ENCODE measurements at places on chromosomes 16 and 17.

DNA sequence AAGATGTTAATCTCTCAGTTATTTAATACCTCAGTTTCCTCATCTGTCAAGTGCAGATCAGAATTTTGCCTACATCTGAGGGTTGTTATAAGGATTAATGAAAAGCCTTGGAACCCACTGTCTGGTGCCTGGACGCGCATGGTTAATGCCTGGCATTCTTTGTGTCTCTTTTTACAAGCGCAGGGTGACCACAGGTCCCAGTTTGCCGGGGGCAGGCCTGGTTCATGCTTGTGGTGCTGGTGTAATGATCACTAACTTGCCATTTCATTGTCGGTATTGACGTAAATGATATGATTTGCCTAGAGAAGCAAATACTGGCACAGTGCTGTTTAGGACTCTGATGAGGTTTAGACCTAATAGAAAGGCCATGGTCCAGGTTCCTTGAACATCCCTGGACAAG is 23.1 kb downstream of the MRC2 start:
- DNase-seq: no peak

DNA sequence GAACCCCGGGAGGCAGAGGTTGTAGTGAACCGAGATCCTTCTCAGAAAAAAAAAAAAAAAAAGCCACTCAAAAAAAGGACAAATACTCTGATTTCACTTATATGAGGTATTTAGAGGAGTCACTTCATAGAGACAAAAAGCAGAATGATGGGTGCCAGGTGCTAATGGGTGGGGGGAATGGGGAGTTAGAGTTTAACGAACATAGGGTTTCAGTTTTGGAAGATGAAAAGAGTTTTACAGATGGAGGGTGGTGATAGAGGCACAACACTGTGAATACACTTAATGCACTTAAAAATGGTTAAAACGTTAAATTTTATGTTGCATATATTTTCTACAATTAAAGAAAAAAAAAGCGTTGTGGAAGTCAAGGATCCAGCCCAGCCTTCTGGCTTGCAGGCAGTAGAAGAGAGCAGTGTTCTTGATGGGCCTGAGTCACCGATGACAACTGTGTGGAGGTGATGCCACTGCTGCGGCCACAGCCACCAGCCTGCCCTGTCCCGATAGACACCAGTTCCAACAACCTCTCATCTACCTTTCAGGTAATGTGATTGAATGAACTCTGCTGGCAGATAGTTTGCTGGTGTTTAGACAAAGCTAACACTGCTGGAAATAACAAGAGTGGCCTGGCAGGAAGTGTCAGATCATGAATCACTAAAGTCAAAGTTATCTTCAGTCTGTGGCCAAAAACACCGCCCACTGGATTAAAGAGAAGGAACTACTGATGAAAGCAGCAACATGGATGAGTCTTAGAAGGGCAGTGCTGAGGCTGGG is 49.9 kb upstream of the COX10 start:
- DNase-seq: no peak

DNA sequence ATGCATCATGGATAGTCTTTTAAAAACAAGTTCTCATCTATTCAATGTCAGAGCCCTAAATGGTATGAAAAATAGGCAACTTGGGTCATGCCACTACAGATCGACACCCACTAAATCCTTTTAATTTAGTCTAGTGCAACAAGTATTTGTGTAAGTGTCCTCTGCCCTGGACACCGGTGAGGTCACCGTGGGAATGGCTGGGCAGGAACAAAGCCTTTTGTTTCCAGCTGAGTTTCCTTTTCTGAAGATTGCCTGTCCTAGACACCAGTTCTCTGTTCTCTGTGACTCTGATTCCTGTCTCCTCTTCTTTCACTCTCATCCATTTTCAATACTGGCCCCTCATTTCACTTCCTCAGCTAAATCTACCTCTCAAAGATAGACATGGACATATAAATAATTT is 446.5 kb downstream of the MAF start:
- no peak for DNase-seq

- peak; percentile 50 for DNase-seq
Measured at GRCh38 chr17:81484195-81484979, 28.2 kb downstream of the ACTG1 start.

DNA sequence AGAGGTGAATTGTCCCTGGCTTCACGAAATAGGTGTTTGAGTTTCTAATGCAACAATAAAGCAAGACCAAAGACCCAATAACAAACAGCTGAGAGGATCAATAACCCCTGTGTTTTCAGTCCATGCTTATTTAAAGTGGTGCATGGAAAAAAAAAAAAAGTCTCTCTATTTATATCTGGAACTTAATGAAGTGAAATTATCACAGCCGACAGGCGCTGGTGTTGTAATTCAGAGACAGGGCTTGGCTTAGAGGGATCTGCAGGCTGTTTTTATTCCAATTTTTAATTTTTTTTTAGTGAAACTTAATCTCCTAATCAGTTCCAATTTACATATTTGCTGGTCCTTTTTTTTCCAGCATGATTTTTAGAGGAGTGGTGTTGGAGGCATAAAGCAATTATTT is 858.2 kb upstream of the SOX9 start:
- no peak for DNase-seq

DNA sequence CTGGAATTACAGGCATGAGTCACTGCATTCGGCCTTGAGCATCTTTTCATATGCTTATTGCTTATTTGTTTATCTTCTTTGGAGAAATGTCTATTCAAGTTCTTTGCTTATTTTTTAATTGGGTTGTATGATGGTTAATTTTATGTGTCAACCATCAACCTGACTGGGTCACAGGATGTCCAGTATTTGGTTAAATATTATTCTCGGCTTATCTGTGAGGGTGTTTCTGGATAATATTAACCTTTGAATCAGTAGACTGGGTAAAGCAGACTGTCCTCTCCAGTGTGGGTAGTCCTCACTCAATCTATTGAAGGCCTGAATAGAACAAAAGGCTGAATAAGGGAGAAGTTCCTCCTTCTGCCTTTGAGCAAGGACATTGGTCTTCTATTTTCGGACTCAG is 142.0 kb downstream of the SSH2 start:
- no peak for DNase-seq

- DNase-seq: no peak
Measured at GRCh38 chr16:81473066-81473488, 28.5 kb downstream of the CMIP start.

Data from DMS153 (cell line).